Activated CD8-positive, alpha-beta memory T cell treated with anti-CD3 and anti-CD28 coated beads for 24 hours (primary cell): ENCODE measurements at places on chromosomes 6 and 20.

GRCh38 chr20:13102694-13103093 is 93.9 kb downstream of the SPTLC3 start:
- DNase-seq, result no peak

DNA sequence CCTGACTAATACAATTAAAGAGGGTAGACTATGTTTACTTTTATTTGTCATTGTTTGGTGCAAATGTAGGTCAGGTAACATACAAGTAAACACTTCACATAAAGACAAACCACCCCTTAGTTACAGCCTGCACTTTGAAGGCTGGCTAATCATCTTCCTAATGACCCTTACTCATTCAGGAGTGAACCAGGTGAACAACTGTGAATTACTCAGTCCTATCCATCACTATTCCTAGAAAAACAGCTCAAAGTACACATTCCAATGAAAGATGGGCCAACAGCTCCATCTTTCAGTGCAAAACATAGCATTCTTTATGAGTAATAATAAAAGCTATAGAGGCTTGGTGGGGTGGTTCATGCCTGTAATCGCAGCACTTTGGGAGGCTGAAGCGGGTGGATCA is 78.2 kb downstream of the FRK start:
- DNase-seq, result no peak

- DNase-seq, result no peak
Measured at GRCh38 chr20:47273591-47274235, 82.8 kb downstream of the ZMYND8 start.

DNA sequence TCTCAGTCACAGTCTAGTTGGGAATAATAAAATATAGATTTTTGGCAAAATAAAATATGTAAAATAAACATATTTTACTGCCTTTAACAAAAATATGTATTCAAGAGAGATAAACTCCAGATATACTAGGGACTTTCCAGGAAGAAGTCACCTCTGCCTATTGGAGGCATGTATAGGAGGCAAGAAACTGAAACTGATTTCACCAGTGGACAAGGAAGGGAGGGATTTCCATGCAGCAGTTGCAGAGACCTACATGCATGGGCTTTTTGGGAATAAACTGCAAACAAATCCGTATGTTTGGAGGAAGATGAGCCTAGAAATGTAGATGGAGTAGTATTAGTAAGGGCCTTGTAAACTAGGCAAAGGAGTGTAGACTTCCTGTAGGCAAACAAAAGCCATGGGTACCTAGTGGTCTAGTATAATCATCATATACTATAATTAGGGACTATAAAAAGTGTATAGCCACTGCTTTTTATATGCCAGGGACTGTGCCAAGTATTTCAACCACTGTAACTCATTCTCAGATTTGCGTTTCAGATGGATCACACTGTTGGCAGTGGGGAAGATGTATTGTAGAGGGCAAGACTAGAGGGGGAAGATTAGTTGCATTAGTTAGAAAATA is 38.9 kb downstream of the CD109 start:
- DNase-seq, result no peak

DNA sequence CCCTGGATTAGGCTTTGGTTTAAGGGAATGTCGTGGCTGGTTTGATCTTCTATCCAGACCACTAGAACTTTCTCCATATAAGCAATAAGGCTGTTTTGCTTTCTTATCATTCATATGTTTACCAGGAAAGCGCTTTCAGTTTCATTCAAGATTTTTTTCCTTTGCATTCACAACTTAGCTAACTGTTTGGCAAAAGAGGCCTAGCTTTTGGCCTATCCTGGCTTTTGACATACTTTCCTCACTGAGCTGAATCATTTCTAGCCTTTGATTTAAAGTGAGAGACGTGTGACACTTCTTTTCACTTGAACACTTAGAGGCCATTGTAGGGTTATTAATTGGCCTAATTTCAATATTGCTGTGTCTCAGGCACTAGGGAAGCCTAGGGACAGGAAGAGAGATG is 1.7 kb upstream of the FAM50B start:
- DNase-seq, result no peak

DNA sequence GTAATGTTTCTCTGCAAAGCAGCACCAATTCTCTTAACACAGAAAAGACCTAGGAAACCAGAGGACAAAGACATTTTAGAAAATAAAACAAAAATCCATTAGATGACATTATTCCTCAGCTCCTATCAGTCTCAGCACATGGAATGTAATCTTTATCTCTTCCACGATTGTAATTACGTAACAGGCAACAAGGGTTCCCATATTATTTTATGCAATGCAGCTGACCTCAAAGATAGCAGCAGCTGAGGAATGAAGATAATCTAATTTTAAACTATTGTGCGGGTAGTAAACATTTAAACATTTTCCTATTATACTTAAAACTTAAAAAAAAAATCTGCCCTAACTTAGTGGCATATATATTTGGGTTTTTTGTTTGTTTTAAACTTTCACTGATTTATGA is 33.0 kb upstream of the PTCHD4 start:
- DNase-seq, result no peak
